ENCODE measurements at places on chromosomes 2 and 18. TPM values are rescaled to one million over a fixed set of nuclear protein-coding genes. Genes with fewer than 3 reads are reported as not detected.

The TOGARAM2 gene
- total RNA-seq = 0.09 TPM

The SRD5A2 gene
- total RNA-seq = 0.06 TPM

The CFC1 gene
- total RNA-seq = 0.09 TPM

The PROM2 gene
- 0.01 TPM for total RNA-seq

The GPR45 gene
- not detected for total RNA-seq

The VIT gene
- total RNA-seq = not detected

The RAPH1 gene
- total RNA-seq = 7.1 TPM

The UGT1A5 gene
- total RNA-seq = 0.13 TPM

The EPHA4 gene
- total RNA-seq = 1.1 TPM

The GAD1 gene
- 0.39 TPM for total RNA-seq

The KCNG2 gene
- total RNA-seq = 0.07 TPM

The CHRND gene
- total RNA-seq = not detected

The SCLY gene
- 18.1 TPM for total RNA-seq

The IL36RN gene
- total RNA-seq = 0.14 TPM

The RAB6C gene
- not detected for total RNA-seq

The ACMSD gene
- total RNA-seq = not detected

The TDRD15 gene
- not detected for total RNA-seq

The CIAO1 gene
- 83.0 TPM for total RNA-seq

All from A549 treated with Hydrocortisone at 1 μM for 4 hours (cell line).